Left lung (tissue), 14 donors: ENCODE measurements at places on chromosomes 1 and 21. TPM values are rescaled to one million over a fixed set of nuclear protein-coding genes. Genes with fewer than 3 reads are reported as not detected.

DNA sequence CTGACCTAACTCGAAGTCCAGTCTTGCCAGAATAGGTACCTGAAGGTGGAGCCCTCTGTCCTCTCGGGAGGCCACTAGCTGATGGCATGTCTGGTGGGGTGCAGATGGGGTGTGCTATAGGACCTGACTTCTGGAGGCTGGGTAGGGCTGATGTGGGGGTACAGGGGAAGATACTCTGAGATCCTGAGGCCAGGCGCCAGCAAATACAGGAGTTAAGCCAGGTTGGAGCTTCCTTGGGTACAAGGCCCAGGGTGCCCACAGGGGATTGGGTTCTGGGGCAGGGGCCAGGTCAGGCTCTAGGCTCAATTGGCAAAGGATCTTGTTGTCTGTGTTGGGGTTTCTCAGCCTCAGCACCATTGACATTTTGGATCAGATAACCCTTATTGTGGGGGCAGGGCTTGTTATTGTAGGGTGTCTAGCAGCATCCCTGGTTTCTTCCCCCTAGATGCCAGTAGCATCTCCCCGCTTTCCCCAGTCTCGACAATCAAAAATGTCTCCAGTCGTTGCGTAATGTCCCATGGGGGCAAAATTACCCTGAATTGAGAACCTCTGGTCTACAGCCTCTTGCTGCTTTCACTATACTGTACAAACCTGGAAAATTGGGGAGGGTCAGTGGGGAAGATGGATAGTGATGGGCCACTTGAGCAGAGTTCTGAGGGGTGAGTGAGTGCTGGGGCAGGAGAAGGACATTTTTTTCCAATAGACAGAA lies 9.2 kb downstream of the PTPRF start:
- DNase-seq = no peak

DNA sequence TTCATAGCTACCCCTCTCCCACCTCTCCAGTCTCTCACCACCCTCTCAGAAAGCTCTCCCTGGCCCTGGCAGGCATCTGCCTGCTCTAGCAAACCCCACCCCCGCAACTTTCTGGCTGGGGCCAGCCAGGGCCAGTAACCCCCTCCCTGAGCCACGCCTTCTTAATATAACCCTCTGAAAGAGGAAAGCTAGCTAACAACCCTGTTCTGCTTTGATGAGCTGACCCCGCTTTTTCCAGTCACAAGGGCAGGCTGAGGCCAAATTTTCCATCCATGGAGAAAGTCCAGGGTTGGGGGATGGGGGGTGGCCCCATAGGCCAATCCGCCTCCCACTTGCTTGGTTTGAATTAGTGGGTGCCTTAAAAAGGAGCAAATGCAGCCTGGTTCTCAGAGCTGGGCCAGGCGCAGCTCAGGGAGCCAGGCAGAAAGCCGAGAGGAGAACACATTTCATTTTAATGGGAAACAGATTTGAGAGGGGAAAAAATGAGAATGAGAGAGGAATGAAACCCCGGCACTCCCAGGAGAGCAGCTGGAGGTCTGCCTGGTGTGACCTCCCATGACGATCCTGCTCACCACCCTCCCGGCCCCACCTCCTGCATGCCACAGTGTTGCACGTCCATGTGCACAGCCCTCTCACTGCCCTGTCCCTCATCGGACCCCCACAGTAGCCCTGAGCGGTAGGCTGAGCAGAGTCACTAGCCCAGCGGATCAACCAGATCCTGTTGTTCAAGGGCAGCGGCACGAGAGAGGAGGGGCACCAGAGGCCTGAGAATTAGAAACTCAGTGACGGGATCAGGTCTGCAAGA lies 62.3 kb downstream of the OPTC start:
- DNase-seq = no peak

DNA sequence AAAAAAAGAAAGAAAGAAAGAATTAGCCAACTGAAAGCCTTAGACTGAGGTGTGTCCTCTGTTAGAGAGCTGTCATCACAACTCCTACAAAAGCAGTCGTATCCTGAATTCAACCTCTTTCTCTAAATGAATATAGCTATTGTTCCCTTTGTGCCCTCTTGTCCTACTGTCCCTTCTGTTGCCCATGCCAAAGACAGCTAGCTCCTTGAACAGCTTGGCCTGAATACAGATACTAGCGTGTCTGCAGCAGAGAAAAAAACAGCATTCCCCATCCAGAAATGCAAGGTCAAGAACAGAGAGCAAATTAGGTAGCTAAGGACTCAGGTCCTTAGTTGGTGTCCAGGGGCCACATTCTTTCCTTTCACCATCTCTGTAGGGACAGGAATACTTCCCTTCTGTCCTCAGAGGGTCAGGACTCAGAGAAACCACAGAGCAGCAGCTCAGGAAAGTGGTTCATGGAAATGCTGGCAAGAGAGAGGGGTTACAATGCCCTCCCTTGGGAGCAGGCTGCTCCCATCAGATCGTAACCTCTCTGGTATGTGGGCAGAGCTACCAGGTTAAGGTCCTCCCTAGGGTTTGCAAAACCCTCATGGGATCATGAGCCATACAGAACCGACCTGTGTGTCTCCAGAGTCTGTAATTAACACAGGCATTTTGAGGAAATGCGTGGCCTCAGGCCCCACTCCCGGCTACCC lies 1.8 kb upstream of the ZBTB48 start:
- DNase-seq = no peak

GRCh38 chr1:94579876-94580294 lies 38.3 kb upstream of the F3 start:
- DNase-seq = no peak

- DNase-seq = no peak
Observed at GRCh38 chr21:25081096-25081495, 526.2 kb downstream of the MRPL39 start.

The ADGRL4 gene
- polyA plus RNA-seq = 17.5 TPM

The NDUFS2 gene
- 162 TPM for polyA plus RNA-seq

The PRMT2 gene
- 136 TPM for polyA plus RNA-seq
